ENCODE measurements at places on chromosomes 6 and 20. TPM values are rescaled to one million over a fixed set of nuclear protein-coding genes. Genes with fewer than 3 reads are reported as not detected.

DNA sequence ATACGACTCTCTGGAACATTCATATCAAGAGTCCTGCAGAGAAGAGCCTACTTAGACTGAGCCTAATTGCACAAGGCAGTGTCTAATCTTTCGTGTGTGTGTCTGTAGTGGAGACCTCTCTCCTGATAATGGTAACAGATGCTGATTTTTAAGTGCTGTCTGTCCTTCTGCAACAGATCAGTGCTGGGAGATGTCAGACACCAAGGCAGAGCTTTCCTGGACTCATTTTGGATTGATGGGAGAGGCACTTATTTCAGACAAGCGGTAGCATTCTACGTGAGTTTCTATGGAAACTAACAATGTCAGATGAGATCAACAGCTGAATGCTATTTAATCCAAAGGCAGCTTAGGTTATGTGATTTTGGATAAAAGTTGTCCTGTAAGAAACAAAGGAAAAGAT is 167.6 kb downstream of the PLCB4 start:
- H3K4me3 ChIP-seq, result no peak overlapping the region

RSPH3 gene
- 6.6 TPM for total RNA-seq

DNA sequence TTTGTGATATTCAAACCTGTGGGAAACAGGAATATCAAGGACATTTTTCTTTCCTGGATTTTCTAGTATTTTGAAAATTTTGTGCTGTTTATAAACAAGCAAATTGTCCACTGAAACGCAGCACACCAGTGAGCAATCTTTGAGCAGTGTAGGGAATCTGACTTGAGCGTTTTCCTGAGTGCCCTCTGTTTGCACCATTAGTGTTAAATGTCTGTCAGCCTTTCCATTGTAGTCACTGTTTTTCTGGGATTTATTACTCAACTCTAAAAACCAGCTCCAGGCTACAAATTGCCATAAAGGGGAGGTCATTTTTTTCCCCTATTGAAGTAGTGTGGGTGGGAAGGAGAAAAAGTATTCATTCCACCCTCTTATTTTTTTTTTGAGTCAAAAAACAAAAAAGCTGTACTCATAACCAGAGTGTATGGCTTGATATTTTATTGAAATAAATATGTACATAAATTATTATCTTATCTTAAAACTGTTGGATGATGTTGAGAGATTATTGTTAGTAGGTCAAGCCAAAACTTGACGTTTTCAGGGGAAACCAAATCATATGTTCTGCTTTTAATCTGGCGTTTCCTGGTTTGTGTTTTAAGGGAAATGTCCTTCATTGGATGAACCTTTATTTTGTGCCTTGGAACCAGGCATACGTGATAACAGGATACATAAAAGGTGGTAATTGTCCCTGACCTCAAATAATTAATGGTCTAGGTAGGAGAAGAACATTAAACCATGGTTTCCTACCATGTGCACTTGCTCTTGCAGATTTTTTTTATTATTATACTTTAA is 51.8 kb downstream of the TSHZ2 start:
- H3K36me3 ChIP-seq, result no peaks in the 10 kb centered on the region
- no peaks in the 10 kb centered on the region for H3K27me3 ChIP-seq
- no peaks in the 10 kb centered on the region for H3K4me1 ChIP-seq
- no peak overlapping the region for H3K27ac ChIP-seq
- no peak overlapping the region for H3K4me3 ChIP-seq

GRCh38 chr20:10309326-10309725 is 90.7 kb downstream of the SNAP25 start:
- no peak overlapping the region for H3K4me3 ChIP-seq
- H3K27ac ChIP-seq, result no peak overlapping the region
- H3K36me3 ChIP-seq, result no peaks in the 10 kb centered on the region
- H3K27me3 ChIP-seq, result no peaks in the 10 kb centered on the region
- DNase-seq, result peak; percentile 67

GRCh38 chr6:157905590-157906342 is 75.9 kb upstream of the SYNJ2 start:
- H3K4me3 ChIP-seq, result no peak overlapping the region

SOX18 gene
- 13.2 TPM for total RNA-seq

ZSCAN23 gene
- total RNA-seq, result not detected

GRCh38 chr6:133583907-133584427 is 304.9 kb upstream of the TCF21 start:
- no peaks in the 10 kb centered on the region for H3K4me1 ChIP-seq
- H3K36me3 ChIP-seq, result no peaks in the 10 kb centered on the region
- H3K27ac ChIP-seq, result no peak overlapping the region
- no peaks in the 10 kb centered on the region for H3K27me3 ChIP-seq
- no peak for DNase-seq

BYSL gene
- total RNA-seq, result 14.1 TPM

- H3K4me3 ChIP-seq, result no peak overlapping the region
- H3K27ac ChIP-seq, result no peak overlapping the region
- H3K27me3 ChIP-seq, result no peaks in the 10 kb centered on the region
- H3K4me1 ChIP-seq, result peaks cover 11% of the 10 kb centered on the region
Observed at GRCh38 chr6:87673237-87673636, 28.8 kb downstream of the AKIRIN2 start.

NKX2-4 gene
- total RNA-seq, result not detected

RSPO3 gene
- 8.4 TPM for total RNA-seq

TGM6 gene
- not detected for total RNA-seq

KCNK16 gene
- 0.73 TPM for total RNA-seq

TBXT gene
- total RNA-seq, result not detected

DNA sequence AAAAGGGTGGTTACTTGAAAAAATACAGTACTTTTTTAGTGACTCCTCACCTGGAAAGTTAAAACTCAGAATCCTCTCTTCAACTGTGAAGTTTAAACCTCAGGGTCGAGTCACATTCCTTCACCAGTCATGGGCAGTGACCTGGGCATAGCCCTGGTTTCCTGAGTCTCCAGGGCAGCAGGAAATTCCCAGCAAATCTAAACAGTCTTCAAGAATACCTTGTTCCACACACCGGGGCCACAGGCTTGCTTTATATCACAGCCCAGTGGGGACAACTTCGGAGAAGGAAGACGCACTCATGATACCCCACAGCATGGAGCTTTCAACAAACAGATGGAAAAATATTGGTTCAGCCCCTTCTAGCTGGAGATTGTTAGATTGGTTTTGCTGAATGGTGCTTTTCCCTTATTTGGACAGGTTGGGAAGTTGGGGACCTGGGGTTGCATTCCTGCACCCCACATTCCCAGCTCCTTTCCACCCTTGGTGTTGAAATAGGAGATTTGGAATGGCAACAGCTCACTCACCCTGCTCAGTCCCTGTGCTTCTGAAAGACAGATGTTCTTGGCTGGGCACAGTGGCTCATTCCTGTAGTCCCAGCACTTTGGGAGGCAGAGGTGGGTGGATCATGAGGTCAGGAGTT is 113.0 kb upstream of the TMEM170B start:
- H3K36me3 ChIP-seq, result no peaks in the 10 kb centered on the region
- H3K27me3 ChIP-seq, result no peaks in the 10 kb centered on the region
- H3K4me3 ChIP-seq, result no peak overlapping the region
- no peak for DNase-seq
- peaks cover 7% of the 10 kb centered on the region for H3K4me1 ChIP-seq

POU3F2 gene
- under 0.01 TPM for total RNA-seq

SFTA2 gene
- 15.2 TPM for total RNA-seq

DNA sequence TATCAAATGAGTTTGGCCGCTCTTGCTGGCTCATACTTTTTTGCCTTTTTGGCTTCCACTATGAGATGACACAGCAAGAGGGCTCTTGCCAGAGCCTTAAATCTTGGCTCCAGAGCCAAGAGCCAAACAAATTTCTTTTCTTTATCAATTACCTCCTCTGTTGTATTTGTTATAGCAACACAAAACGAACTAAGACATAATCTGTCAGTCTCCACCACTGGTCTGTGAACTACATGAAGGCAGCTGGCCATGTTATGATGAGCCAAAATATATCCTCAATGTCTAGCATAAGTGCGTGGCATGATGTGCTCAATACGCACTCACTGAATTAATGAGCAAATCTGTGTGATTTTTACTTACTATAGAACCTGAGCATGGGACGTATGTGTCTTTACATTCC is 220.0 kb upstream of the ZNF217 start:
- H3K4me1 ChIP-seq, result no peaks in the 10 kb centered on the region
- H3K27ac ChIP-seq, result no peak overlapping the region
- no peak overlapping the region for H3K4me3 ChIP-seq
- no peaks in the 10 kb centered on the region for H3K36me3 ChIP-seq
- no peak for DNase-seq

DLL1 gene
- total RNA-seq, result 4.2 TPM

DNA sequence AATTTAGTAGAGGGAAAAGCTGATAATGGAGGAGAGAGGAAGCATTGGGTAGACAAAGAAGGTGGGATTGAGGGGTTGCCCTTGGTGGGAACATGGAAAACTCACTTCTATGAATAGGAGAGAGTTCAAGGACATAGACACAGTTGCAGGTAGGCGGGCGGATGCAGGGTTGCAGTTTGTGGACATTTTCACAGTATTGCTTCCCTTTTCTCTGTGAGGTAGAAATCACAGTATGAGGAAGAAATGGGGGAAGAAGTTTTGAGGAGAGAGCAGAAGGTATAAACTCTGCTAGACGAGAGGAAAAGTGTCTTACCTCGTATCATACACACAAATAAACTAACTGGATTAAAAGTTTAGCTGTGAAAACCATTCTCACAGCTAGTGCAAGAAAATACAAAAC is 200.7 kb upstream of the ECI2 start:
- H3K27me3 ChIP-seq, result no peaks in the 10 kb centered on the region
- DNase-seq, result no peak
- H3K4me3 ChIP-seq, result no peak overlapping the region
- H3K4me1 ChIP-seq, result no peaks in the 10 kb centered on the region
- no peak overlapping the region for H3K27ac ChIP-seq
- no peaks in the 10 kb centered on the region for H3K36me3 ChIP-seq

- no peaks in the 10 kb centered on the region for H3K4me1 ChIP-seq
- no peak overlapping the region for H3K27ac ChIP-seq
- H3K27me3 ChIP-seq, result no peaks in the 10 kb centered on the region
- DNase-seq, result no peak
- H3K4me3 ChIP-seq, result no peak overlapping the region
Observed at GRCh38 chr20:43372051-43372450, 85.6 kb upstream of the SRSF6 start.

DNA sequence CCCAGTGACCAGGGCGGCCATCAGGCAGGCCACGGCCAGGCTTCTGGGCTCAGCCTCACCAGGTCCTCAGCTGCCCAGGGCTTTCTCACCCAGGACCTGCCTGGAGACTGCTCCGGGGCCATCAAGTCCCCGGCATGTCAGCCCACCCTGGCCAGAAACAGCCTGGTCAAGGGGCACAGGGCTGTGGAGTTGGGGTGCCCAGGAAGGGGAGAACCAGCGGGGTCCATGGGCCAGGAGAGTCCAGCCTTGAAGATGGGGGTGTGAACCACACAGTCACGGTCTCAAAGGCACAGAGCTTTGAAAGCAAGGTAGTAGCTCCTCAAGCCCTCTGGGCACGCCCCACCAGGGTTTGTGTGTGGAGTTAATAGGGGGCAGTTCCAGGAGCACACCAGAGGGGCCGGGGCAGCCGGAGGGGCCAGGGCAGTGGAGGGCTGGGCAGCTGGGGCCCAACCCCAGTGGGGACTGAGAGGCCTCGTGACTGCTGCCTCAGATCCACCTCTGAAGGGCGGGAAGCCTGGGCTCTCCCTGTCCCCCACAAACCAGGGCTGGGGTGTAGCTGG is 48.0 kb upstream of the BHLHE23 start:
- H3K27ac ChIP-seq, result no peak overlapping the region
- H3K27me3 ChIP-seq, result peaks cover 92% of the 10 kb centered on the region
- H3K4me3 ChIP-seq, result no peak overlapping the region
- H3K36me3 ChIP-seq, result no peaks in the 10 kb centered on the region

DNA sequence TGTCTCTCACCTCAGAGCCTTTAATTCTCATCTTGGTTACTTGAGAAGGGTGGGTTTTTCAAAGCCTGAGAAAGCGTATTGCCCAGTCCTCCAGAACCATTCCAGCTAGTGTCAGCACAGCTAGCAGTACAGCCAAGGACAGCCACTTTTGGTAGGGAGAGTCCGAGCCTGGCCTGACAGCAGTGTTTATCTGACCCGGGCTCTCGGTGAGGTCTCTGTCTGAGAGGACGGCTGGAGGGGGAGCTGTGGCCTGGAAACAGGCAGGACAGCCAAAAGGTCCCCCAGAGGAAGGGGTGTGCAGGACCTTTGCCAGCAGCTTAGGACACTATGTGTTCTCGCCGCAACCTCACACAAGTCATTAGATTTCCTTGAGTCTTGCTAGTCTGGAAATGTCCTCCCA is 38.8 kb downstream of the LYRM2 start:
- no peaks in the 10 kb centered on the region for H3K27me3 ChIP-seq
- H3K4me1 ChIP-seq, result no peaks in the 10 kb centered on the region
- no peaks in the 10 kb centered on the region for H3K36me3 ChIP-seq
- H3K4me3 ChIP-seq, result no peak overlapping the region

KCNS1 gene
- total RNA-seq, result not detected

DNA sequence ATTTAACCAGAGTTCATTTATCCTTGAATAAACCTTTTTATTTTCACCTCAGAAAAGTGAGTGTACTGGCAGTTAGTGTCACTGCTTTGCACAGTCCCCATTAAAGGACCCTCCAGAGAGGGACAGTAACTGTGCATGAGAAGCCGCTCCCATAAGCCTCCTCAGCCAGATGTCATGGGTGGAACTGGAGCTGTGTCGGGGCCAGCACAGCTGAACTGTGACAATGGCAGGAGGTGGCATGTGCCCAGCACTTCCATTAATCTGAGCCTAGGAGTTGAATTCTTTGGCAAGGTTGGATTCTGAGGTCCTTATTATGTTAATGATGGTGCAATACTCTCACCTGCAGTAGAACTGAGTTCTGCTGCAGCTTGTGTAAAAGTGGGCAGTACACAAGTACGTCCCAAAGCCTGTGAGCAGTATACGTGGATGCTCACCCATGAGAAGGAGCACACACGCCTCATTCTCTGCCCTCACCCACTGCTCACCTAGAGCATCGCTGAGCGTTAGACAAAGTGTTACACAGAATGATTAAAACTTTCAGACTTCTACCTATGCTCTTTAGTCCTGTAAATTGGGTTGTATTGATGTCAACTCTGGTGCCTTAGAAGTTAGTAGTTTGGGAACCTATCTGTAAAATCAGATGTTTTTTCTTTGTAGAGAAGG is 11.9 kb upstream of the CSE1L start:
- no peaks in the 10 kb centered on the region for H3K4me1 ChIP-seq
- no peak overlapping the region for H3K27ac ChIP-seq

MEP1A gene
- total RNA-seq, result not detected

GRCh38 chr6:130215526-130215925 is 7.2 kb downstream of the SAMD3 start:
- DNase-seq, result peak; percentile 41
- H3K4me3 ChIP-seq, result no peak overlapping the region
- no peaks in the 10 kb centered on the region for H3K36me3 ChIP-seq
- H3K4me1 ChIP-seq, result no peaks in the 10 kb centered on the region

TMEM244 gene
- total RNA-seq, result not detected

- no peaks in the 10 kb centered on the region for H3K36me3 ChIP-seq
- H3K4me3 ChIP-seq, result no peak overlapping the region
- peaks cover 6% of the 10 kb centered on the region for H3K4me1 ChIP-seq
Observed at GRCh38 chr6:53735896-53736295, 58.9 kb upstream of the LRRC1 start.

DNA sequence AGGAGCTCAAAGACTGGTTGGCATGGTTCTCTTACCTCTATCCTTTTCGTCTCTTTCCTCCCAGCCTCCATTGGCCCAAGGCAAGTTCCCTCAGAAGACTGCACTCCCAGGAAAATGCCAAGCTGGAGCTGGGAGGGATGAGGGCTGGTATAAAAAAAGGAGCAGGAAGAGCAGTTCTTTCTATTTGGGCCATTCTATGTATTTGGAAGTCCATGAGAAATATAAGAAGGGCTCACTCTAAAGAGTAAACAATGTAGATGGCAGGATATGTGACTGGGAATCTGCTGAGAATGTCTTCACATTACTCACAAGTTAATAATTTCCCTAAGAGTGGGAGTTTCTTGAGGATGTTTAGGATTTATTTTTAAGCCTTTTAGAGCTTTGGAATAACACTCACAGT is 36.6 kb upstream of the ADTRP start:
- H3K27ac ChIP-seq, result no peak overlapping the region
- H3K4me3 ChIP-seq, result no peak overlapping the region
- H3K27me3 ChIP-seq, result no peaks in the 10 kb centered on the region
- DNase-seq, result no peak

Measured in stomach (tissue), 19 donors.